ENCODE measurements at places on chromosomes 5 and 9.

DNA sequence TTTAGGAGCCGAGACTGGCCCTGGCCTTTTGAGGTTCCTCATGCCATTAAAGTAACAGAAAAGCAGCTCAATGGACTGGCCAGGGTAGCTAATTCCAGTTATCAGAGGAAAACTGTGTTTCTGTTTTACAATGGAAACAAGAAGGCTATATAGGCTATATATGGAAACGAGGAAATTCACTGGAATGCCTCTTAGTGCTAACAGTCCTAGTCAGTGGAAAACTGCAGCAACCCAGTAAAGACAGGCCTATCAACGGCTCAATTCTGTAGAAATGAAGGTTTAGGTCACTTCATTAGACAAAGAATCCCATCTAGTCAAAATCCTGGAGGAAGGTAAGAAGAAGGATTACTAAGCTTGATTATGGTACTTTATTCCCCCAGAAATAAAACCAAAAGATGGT, 3.2 kb upstream of the TICAM2 start:
- no peak for DNase-seq

DNA sequence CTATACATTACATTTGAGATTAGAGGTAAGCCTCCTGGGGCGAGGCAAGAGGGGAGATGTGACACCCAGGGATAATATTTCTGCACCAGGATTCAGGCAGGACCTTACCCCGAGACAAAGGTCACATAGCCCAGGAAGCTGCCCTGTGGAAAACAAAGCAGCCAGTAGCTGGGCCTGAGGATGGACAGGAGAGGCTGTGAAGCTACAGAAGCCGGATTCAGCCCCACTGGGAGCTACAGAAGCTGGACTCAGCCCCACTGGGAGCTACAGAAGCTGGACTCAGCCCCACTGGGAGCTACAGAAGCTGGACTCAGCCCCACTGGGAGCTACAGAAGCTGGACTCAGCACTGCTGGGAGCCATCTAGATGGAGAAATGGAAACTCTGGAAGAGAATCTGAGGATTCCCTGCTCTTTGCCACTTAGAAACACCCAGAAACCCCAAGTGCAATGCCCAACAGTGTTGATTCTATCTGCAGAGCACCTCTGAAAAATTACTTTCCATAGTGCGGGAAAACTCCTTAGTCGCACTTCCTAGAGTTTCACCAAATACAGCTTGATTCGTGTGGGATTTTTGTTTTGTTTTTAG, 46.5 kb upstream of the ZFR start:
- no peak for DNase-seq

DNA sequence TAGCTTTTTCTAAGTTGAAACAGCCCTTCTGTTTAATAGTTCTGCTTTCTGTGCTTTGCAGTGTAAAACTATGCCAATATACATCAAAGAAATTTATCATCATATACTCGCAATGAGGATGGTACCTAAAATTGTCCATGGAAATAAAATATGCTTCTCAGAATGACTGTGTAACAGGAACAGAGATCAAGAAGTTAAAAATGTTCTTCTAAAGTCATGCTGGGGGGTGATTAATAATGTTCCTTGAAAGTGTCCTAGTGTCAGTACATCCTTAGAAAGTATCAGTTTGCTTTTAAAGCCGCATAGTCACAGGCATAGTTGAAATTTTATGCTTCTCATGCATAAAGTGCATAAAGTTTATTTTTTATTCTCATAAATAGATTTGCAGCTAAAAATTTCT, 4.0 kb upstream of the LRRC70 start:
- no peak for DNase-seq

GRCh38 chr5:35371951-35372426, 141.7 kb upstream of the PRLR start:
- no peak for DNase-seq

DNA sequence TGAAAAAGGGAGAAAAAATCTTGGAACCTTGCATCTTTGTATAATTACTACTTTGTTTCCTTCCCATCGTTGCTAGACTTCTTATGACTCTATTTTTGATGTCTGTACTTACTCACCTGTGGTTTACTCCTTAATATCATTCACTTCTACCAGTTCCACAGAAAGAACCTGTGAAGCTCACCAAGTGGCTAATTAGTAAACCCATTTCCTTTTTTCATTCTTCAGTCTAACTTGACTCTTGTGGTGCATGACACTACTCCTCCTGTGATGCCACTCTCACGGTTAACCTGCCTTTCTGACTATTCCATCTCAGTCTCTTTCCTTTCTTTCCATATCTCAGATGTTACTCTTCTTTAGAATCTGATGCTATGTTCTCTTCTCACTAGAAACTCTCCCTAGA, 14.6 kb downstream of the RECK start:
- DNase-seq: no peak

GRCh38 chr5:163373436-163374084, 63.8 kb upstream of the CCNG1 start:
- DNase-seq: no peak

GRCh38 chr5:170606941-170607340, 103.1 kb downstream of the KCNIP1 start:
- no peak for DNase-seq

- DNase-seq: no peak
These were observed 149.6 kb downstream of the HTR1A start for GRCh38 chr5:63812693-63813092.

DNA sequence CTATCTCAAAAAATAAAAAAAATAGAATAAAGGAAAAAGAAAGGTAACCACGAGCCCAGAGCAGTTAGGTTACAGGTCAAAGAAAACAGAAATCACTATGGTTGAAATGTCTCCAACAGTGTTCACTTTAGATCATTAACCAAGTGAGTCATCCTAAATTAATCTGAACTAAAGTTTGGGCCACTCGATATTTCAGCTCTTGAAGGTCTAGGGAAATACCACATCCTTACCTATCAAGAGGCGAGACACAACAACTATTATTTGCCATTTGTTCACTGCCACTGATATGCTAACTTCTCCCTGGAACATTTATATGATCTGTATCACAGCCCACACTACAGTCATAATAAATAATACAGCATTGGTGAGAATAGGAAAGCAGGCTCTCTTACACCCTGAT, 111.3 kb upstream of the NR5A1 start:
- no peak for DNase-seq

- peak; percentile 67 for DNase-seq
These were observed 14.4 kb downstream of the PRKACG start for GRCh38 chr9:68999393-69000105.

GRCh38 chr9:72474676-72475075, 46.7 kb upstream of the TMC1 start:
- DNase-seq: no peak

DNA sequence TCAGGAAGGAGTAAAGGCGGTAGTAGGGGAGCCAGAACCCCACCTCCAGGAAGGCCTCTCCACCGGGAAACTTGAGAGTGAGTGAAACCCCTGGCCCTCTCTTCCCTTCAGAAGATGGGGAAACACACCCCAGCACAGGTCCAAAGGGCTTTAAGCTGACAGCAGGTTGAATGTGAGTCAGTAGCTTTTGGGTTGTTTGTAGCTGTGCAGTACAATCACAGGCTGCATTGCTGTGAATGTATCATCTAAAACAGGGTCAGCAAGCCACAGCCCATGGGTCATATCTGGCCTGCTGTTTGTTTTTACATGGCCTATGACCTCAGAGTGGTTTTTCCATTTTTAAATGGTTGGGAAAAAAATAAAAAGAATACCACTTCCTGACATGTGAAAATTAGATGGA, 10.0 kb downstream of the OTULINL start:
- DNase-seq: no peak

- peak; percentile 12 for DNase-seq
These were observed 180.8 kb downstream of the ACTL7B start for GRCh38 chr9:108674766-108675530.

DNA sequence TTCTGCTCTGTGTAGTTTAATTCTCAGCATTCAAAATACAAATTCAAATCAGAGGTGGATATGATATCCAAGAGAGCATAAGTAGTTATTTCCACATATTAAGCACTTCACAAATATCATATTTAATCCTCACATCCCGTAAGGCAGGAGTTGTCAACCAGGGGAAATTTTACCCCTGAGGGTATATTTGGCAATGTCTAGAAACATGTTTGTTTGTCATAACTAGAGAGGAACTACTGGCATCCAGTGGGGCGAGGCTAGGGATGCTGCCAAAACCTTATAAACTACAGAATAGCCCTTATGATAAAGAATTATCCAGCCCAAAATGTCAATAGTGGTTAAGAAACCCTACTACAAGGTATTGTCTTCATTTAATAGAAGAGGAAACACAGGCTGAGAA, 619.4 kb downstream of the SLCO4C1 start:
- no peak for DNase-seq

GRCh38 chr9:22111176-22111953, 102.3 kb upstream of the CDKN2B start:
- DNase-seq: no peak

GRCh38 chr5:126481243-126481642, 58.0 kb downstream of the GRAMD2B start:
- DNase-seq: no peak
